ENCODE measurements at places on chromosomes 5 and 9.

DNA sequence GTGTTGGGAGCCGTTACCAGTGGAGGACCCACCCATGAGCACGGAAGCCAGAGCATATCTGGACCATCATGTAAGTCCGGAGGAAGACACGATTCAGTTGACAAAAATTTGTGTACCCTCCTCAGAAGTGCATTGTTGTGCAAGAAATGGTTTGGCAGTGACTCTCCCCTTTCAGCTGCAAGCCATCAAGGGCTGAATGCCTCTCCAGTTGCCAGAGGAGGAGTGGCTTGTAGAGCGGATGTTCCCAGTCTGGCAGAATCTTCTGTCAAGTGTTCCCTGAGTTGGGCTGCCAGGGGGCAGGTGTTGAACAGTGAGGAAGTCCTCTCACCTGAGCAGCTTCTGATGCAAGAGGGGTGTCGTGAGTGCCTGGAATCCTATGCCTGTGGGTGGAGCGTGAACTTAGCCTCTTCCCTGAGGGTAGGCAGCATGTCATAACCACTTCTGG is 27.6 kb upstream of the CDKN2AIPNL start:
- H3K27ac ChIP-seq = peak overlapping the region; percentile 86
- H3K27me3 ChIP-seq = no peaks in the 10 kb centered on the region
- H3K36me3 ChIP-seq = no peaks in the 10 kb centered on the region
- peak; percentile 83 for DNase-seq
- H3K4me1 ChIP-seq = peaks cover 13% of the 10 kb centered on the region

GRCh38 chr5:170818232-170818631 is 34.7 kb downstream of the GABRP start:
- H3K4me1 ChIP-seq = no peaks in the 10 kb centered on the region
- no peak overlapping the region for H3K27ac ChIP-seq
- H3K27me3 ChIP-seq = no peaks in the 10 kb centered on the region
- no peak for DNase-seq
- H3K36me3 ChIP-seq = no peaks in the 10 kb centered on the region

DNA sequence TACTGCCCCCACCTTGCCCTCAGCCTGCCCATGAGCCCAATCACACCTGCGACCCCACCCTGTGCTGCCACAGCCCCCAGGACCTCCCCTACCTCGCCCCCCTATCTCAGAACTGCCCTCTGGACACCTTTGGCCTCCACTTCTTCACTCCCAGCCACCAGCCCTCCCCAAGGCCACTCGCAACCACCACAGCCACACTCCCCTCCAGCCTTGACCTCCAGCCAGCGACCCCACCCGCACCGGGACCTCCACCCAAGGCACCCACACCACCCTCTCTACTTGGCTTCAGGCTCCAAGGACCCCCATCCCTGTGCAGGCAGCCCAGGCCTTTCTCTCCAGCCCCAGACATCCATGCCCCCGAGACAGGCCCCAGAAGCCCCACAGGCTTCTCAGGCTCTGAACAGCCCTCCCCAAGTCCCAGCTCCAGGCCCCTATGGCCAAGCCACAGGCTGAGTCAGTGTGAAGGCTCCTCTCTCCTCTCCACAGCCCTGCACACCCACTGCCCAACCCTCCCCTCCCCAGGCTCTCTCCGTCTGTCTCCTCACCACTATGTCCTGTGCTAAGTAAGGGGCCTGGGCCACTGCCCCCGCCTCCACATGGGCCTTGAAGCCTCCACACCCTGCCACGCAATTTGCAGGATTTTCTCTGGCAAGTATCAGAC is 2.0 kb downstream of the AK1 start:
- DNase-seq = no peak
- no peaks in the 10 kb centered on the region for H3K36me3 ChIP-seq
- H3K4me3 ChIP-seq = no peak overlapping the region
- no peaks in the 10 kb centered on the region for H3K27me3 ChIP-seq

DNA sequence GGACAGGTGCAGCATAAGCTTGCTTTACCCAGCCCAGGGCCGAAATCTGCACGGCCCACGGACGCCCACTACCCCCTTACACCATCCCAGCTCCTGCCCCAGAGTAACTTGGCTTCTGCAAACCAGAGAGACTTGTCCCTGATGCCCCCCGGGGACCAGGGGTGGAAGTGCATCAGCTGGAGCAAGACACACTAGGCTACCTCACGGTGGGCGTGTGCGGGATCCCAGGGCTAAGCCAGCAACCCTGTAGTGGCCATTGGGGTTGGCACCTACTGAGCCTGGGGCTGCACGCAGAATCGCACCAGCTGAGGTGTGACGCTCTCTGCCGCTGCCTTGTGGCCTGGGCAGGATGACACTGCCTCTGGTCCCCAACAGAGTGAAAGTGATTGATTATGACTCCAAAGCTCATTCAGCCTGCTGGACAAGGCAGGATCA is 6.1 kb upstream of the ZNF79 start:
- H3K27me3 ChIP-seq = no peaks in the 10 kb centered on the region
- H3K27ac ChIP-seq = peak overlapping the region; percentile 63
- no peaks in the 10 kb centered on the region for H3K36me3 ChIP-seq
- no peak for DNase-seq

- no peak overlapping the region for H3K4me3 ChIP-seq
- H3K27me3 ChIP-seq = no peaks in the 10 kb centered on the region
- no peak for DNase-seq
- H3K36me3 ChIP-seq = no peaks in the 10 kb centered on the region
- H3K4me1 ChIP-seq = no peaks in the 10 kb centered on the region
Measured at GRCh38 chr5:15585841-15586591, 86.0 kb downstream of the FBXL7 start.

DNA sequence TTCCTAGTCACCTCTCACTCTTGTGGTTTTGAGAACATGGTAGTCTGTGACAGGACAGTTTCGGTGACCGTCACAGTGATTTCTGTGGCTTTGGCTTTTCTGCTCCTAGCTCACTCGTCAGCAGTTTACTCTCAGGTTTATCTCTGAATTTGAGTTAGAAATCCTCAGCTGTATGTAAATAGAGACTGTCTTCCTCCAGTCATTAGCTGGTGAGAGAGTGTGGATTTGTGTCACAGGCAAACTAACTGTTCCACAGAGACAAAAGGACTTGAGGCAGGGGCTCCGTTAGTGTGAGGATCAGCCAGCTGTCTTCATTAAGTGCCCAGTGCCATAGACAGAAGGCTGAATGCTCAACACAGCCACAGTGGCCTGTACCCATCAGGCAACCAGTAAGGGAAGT is 131.4 kb downstream of the CD180 start:
- no peaks in the 10 kb centered on the region for H3K4me1 ChIP-seq
- H3K27me3 ChIP-seq = no peaks in the 10 kb centered on the region
- DNase-seq = no peak
- no peak overlapping the region for H3K4me3 ChIP-seq
- H3K36me3 ChIP-seq = no peaks in the 10 kb centered on the region
- no peak overlapping the region for H3K27ac ChIP-seq
